Activated CD4-positive, alpha-beta T cell treated with anti-CD3 and anti-CD28 coated beads, Interleukin-2, amount 10 ng/mL, durations not matched to agents 7 days and 5 days (primary cell): ENCODE measurements at places on chromosomes 3 and 15. TPM values are rescaled to one million over a fixed set of nuclear protein-coding genes. Genes with fewer than 3 reads are reported as not detected.

DNA sequence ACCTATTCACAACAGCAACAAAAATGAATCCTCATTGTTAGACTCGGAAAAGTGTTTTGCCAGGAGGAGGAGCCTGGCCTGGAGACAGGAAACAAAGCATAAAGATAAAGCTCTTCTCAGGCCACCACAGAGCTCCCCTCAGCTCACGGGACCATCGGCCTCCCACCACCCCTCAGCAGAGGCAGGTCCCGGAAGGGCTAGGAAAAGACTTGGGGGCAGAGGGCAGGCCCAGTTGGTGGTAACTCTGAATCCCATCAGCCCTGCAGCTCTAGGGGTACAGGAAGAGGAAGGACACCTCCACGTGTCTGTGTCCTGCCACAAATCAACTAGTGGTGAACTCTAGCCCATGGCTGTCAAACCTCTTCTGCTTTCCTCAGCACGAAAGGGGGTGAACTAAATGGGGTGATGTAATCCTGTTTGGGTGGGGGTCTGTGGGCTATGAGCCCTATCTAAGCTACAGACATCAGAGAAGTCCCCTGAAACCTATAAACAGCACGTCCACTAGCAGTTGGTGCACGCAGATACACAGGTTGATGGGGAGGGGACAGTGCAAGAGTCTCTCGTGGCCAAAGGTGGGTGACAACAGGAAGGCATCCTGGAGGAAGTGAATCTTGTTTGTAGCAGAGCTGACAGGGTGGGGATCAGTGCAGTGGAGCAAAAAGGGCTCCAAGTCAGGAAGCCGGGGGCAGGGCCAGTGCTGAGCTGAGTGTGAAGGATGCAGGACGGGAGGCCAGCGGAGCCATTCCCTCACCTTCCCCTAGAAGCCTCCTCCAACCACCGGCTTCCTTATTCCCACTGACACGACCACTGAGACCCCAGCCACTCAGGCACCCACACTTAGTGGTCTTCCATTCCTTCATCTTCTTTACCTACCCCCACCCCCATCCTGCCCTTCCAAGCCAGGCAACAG, 111.1 kb upstream of the HACD2 start:
- no peak for DNase-seq

- no peak for DNase-seq
These were observed 54.6 kb upstream of the LIPC start for GRCh38 chr15:58377193-58377592.

DNA sequence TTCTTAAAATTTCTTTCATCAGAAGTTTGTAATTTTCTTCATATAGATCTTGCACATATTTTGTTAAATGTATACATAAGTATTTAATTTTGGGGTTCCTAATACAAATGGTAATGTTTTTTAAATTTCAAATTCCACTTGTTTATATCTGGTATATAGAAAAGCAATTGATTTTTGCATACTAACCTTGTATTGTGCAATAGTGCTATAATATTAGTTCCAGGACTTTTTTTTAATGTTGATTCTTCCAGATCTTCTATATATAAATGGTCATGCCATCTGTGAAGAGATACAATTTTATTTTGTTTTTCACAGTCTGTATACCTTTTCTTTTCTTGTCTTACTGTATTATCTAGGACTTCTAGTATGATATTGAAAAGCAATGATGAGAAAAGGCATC, 665.0 kb downstream of the OTOL1 start:
- no peak for DNase-seq

- DNase-seq: no peak
These were observed 15.7 kb downstream of the RFT1 start for GRCh38 chr3:53114412-53115074.

- peak; percentile 21 for DNase-seq
These were observed 430.7 kb upstream of the CFAP20DC start for GRCh38 chr3:59480486-59480995.

- DNase-seq: no peak
These were observed 1.8 kb downstream of the RBMS3 start for GRCh38 chr3:29282427-29283230.

The MINAR1 gene
- 0.55 TPM for total RNA-seq
